ENCODE measurements at places on chromosomes 1 and 21.

DNA sequence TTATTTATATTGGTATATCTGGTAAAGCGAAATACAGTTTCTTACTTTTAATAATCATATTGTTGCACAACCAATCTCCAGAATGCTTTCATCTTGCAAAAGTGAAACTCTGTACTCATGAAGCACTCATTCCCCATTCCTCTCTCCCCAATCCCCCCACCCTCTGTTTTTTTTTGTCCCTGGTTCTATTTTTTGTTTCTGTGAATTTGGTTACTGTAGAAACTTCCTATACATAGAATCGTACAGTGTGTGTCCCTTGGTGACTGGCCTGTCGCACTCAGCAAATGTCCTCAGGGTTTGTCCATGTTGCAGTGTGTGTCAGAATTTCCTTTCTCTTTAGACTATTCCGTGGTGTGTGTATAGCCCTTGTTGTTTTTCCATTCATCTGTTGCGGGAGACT lies 7.9 kb upstream of the NLRP3 start:
- no peak for DNase-seq

DNA sequence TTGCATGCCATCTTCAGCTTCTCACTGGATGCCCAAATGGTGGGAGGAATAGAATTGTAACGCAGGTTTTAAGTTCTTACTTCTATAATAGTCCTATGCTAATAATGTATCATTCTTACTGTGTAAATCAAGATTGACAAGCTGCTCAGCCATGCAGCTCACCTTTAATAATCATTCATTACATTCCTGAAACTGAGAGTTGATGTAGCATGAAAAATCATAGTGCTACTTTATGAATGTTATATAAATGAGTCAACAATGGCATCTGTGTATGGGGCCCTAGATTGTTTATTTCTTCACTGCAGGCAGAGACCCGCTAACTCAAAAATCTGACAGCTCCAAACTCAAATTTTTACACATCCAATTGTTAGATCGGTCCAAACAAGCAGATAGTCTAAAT lies 34.4 kb downstream of the FH start:
- no peak for DNase-seq

GRCh38 chr1:175788586-175789252 lies 45.3 kb upstream of the TNR start:
- DNase-seq, result no peak

- no peak for DNase-seq
These were observed 1.1 kb upstream of the MARCKSL1 start for GRCh38 chr1:32336963-32337675.

- no peak for DNase-seq
These were observed 57.3 kb downstream of the SLC25A24 start for GRCh38 chr1:108142773-108143394.

DNA sequence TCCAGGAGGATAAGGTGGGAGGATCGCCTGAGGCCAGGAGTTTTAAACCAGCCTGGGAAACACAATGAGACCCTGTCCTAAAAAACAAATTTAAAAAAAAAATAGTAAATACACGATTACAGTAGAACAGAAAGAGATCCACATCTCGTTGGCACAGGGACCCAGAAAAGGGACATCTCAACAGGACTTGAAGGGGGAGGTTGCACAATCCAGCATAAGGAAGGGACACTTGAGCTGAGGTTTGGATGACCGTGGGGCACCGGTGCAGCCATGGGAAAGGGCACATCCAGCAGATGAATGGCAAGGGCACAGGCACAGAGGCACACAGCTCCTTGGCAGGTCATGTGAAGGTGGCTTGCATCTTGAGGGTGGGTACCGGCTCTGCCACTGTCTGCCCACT lies 20.5 kb downstream of the TRIM67 start:
- DNase-seq, result no peak

DNA sequence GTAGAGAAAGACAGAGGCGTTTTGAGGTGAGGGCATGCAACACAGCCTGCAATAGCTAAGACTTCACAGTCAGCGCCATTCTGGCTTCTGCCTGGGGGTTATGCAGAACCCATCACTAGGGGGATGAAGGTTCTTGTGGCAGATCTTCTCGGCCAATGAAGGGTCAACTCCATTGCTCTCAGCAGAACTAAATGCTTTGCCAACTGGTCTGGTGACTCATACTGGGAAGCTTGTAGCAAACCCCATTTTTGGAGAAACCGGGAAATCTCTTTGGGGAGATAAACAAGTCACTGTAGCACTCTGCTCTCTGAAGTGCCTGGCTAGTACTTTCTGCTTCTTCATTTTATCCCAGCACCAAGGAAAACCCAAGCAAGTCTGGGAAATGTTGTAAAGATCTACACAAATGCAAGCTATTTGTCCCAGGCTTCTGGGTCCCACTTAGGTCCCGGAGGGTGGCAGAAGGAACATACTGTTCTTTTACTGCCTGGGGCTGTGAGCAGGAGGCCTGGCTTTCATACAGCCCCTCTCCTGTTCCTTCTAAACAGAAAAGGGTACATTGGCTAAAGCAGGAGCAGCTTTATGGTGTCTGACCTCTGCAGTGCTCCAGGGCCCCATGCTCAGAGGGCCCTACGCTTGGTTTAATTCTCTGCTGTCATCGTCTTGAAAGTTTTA lies 28.8 kb downstream of the SHISA4 start:
- DNase-seq, result no peak

GRCh38 chr1:183953031-183953430 lies 84.5 kb downstream of the COLGALT2 start:
- DNase-seq, result no peak

DNA sequence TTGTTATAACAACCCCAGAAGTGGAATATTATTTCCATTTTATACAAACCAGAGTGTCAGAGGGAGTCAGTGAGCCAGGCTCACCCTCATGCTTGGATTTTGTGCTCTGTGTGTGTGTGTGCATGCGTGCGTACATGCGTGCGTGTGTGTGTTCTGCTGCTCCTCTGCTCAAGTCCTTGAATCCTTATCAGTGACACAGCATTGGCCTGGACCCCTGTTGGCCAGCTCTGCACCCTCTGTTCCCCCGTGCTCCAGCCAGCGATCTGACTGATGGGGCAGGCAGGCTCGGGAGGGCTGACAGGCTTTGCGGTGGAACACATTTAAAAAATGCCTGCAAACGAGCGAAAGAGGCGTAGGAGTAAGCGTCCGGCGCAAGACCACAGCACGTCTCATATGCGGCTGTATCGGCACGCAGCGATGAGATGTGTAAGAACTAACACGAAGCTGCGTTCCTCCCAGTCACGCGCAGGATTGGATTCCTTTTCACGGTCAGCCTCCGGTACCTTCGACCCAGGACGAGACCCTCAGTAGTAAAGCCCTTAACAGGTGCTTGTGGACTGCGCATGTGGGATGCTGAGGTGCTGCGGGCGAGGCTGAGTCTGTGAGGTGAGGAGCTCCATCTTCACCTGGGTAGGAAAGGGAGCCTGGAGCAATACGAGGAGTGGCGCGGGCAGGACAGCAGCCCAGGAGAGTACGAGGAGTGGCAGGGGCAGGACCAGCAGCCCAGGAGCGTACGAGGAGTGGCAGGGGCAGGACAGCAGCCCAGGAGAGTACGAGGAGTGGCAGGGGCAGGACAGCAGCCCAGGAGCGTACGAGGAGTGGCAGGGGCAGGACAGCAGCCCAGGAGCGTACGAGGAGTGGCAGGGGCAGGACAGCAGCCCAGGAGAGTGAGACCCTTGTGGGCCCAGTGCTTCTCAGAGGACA lies 130.9 kb downstream of the GALNT2 start:
- DNase-seq, result no peak

DNA sequence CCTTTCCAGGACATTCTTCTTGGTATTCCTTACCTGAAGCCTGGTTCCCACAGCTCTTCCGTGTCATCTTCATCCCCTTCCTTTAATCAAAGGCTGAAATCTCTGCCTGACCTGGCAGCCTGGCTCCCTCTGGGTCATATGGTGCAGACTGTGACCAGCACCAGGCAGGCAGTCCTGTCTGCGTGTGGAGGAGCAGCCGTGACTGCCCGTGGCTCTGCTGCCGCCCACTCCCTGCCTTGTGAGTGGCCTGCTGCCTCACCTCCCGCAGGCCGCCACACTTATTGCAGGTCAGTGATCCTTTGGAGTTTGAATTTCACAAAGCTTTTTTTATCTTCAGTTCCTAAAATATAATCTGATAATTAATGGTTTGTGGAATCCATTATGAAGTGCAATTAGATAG lies 36.2 kb upstream of the EPHA8 start:
- DNase-seq, result no peak

- peak; percentile 32 for DNase-seq
These were observed 10.7 kb upstream of the COL16A1 start for GRCh38 chr1:31714442-31715086.

- DNase-seq, result no peak
These were observed 21.1 kb downstream of the KCNN3 start for GRCh38 chr1:154848983-154849382.

DNA sequence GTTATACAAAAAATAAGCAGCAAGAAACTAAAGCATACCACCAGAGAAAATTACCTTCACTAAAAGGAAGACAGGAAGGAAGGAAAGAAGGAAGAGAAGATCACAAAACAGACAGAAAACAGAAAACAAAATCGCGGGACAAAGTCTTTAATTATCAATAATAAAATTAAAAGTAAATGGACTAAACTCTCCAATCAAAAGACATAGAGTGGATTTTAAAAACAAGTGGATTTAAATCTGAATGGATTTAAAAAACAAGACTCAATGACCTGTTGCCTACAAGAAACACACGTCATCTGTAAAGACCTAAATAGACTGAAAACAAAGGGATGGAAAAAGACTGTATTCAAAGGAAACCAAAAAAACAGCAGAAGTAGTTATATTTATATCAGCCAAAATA lies 75.7 kb upstream of the MAGI3 start:
- no peak for DNase-seq

DNA sequence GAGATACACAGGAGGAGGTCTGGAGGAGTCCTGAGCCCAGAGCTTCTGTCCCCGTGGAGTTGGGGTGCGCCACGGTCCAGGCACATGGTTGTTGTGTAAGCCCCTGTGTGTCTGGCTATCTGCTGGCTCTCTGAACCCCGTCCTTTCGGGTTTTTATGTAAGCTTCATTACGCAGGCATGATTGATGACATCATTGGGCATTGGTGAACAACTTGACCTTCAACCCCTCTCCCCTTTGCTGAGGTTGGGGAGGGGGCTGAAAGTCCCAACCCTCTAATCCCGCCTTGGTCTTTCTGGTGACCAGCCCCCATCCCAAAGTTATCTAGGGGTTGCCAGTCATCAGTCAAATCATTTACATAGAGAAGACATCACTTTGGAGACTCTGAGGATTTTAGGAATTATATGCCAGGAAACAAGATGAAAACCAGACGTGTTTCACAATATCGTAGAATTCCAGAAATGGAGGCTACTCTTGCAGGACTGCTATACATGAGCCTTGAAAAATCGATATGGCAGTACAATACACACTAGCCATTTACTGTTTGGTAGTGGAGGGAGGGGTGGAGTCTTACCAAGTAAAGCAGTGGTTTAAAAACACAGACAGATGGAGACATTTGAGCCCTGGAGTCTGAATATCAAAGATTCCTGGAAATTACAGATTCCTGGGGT lies 69.8 kb upstream of the SCAF4 start:
- DNase-seq, result no peak

DNA sequence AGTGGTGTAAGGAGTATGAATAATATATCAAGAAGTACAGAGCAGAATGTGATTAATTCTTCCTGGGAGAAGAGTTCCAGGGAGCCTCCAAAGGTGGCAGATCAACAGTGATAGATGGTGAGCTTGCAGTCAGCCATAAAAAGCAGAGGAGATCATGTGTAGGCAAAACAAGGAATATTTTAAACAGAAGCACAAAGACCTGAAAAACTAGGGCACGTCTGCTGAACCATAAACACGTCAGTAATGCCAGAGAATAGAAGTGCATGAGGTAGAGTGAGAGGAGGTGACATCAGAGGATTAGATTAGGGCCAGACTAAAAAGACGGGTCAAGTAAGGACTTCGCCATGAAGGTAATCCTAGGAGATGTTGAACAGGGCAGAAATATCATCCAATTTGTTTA lies 151.8 kb downstream of the EIF4G3 start:
- DNase-seq, result no peak

DNA sequence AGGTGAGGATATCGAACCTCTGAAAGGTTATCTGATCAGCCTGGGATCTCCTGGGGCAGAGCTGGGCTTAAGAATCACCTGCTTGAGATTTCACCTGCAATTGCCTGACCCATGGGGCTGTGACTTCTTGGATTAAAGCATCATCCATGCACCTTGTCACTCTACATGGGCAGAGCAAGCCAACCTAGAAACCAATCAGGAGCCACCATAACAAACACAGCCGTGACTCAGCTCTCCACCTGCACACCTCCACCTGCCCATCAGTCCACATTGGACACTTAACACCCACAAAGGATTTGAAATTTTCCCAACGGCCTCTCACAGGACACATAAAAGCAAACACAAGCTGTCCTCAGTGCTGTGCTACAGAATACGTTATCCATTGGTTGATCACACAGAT lies 35.1 kb upstream of the ETS2 start:
- DNase-seq, result no peak

DNA sequence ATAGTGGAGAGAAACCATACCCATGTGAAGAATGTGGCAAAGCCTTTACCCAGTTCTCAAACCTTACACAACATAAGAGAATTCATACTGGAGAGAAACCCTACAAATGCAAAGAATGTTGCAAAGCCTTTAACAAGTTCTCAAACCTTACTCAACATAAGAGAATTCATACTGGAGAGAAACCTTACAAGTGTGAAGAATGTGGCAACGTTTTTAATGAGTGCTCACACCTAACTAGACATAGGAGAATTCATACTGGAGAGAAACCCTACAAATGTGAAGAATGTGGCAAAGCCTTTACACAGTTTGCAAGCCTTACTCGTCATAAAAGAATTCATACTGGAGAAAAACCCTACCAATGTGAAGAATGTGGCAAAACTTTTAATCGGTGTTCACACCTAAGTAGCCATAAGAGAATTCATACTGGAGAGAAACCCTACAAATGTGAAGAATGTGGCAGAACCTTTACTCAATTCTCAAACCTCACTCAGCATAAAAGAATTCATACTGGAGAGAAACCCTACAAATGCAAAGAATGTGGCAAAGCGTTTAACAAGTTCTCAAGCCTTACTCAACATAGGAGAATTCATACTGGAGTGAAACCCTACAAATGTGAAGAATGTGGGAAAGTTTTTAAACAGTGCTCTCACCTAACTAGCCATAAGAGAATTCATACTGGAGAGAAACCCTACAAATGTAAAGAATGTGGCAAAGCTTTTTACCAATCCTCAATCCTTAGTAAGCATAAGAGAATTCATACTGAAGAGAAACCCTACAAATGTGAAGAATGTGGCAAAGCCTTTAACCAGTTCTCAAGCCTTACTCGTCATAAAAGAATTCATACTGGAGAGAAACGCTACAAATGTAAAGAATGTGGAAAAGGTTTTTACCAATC lies 80.0 kb downstream of the JMJD4 start:
- DNase-seq, result no peak

GRCh38 chr1:54168206-54168965 lies 15.6 kb upstream of the CDCP2 start:
- DNase-seq, result no peak

DNA sequence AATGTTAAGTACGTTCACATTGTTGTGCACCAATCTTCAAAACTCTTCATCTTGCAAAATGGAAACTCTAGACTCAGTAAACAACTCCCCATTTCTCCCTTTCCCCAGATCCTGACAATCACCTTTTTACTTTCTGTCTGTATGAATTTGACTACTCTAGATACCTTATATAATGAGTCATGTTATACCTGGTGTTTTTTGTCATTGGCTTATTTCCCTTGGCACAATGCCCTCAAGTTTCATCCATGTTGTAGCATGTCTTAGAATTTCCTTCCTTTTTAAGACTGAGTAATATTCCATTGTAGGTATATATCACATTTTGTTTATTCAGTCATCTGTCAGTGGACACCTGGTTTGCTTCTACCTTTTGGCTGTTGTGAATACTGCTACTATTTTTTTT lies 399.5 kb downstream of the LMO4 start:
- DNase-seq, result no peak
